ENCODE measurements at places on chromosomes 16 and 17.

GRCh38 chr16:29842732-29843346, 20.2 kb downstream of the CDIPT start:
- no peak overlapping the region for H3K27ac ChIP-seq
- H3K27me3 ChIP-seq, result no peaks in the 10 kb centered on the region

- peaks cover 10% of the 10 kb centered on the region for H3K27me3 ChIP-seq
Measured at GRCh38 chr17:61556224-61557188, 34.5 kb downstream of the NACA2 start.

DNA sequence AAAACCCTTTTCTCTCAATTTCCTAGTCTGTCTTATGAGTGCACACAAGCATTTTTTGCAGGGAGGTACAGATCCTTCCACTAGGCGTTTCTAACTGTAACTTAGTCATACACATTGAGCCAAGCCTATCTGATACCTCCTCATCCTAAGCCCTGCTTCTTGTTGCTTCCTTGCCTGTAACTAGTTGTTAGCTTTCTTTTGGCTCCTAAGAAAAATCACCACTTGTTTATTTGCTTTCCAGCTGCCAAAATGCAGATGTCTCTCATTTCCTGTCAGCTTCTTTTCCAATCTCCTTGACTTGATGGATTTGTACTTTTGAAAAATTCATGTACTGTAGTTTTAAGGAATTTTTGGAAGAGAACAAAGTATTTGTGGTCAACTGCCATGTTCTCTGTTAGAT, 73.7 kb downstream of the TNRC6C start:
- H3K27me3 ChIP-seq, result no peaks in the 10 kb centered on the region
- peaks cover 14% of the 10 kb centered on the region for H3K36me3 ChIP-seq
- H3K4me1 ChIP-seq, result peaks cover 11% of the 10 kb centered on the region
- DNase-seq, result no peak
- no peak overlapping the region for H3K27ac ChIP-seq

DNA sequence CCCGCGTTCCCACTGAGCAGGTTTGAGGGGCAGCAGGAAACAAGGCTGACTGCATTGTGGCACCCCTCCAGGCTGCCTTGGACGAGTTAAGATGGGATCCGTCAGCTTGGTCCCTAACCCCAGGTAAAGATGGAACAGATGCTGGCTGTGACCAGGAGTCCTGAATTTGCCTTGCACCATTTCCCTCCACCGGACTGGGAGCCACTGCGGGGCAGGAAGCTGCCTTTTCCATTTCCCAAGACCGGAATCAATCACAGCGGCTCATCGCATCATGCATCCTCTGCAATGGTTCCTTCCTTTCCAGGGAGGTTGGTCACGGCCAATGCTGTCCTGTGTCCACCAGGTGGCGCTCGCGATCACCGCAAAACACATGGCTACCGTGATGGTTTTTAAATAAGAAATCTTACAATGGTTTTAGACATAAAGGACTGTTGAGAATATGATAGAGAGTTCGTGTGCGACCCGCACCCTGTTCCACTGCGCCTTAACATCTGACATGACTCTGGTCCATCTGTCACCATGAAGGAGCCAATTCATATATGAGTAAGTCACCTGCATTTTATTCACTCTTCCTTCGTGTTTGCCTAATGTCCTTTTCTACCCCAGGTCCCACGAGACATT, 6.8 kb upstream of the MEAK7 start:
- peaks cover 72% of the 10 kb centered on the region for H3K4me1 ChIP-seq
- H3K27ac ChIP-seq, result peak overlapping the region; percentile 49
- peak; percentile 73 for DNase-seq
- peak overlapping the region; percentile 38 for H3K4me3 ChIP-seq
- H3K27me3 ChIP-seq, result no peaks in the 10 kb centered on the region
- H3K36me3 ChIP-seq, result peaks cover 8% of the 10 kb centered on the region

GRCh38 chr17:67725373-67725791, 7.6 kb downstream of the NOL11 start:
- no peak for DNase-seq
- peaks cover 22% of the 10 kb centered on the region for H3K4me1 ChIP-seq
- H3K27me3 ChIP-seq, result no peaks in the 10 kb centered on the region
- H3K27ac ChIP-seq, result peak overlapping the region; percentile 8
- no peak overlapping the region for H3K4me3 ChIP-seq
- peaks cover 59% of the 10 kb centered on the region for H3K36me3 ChIP-seq

DNA sequence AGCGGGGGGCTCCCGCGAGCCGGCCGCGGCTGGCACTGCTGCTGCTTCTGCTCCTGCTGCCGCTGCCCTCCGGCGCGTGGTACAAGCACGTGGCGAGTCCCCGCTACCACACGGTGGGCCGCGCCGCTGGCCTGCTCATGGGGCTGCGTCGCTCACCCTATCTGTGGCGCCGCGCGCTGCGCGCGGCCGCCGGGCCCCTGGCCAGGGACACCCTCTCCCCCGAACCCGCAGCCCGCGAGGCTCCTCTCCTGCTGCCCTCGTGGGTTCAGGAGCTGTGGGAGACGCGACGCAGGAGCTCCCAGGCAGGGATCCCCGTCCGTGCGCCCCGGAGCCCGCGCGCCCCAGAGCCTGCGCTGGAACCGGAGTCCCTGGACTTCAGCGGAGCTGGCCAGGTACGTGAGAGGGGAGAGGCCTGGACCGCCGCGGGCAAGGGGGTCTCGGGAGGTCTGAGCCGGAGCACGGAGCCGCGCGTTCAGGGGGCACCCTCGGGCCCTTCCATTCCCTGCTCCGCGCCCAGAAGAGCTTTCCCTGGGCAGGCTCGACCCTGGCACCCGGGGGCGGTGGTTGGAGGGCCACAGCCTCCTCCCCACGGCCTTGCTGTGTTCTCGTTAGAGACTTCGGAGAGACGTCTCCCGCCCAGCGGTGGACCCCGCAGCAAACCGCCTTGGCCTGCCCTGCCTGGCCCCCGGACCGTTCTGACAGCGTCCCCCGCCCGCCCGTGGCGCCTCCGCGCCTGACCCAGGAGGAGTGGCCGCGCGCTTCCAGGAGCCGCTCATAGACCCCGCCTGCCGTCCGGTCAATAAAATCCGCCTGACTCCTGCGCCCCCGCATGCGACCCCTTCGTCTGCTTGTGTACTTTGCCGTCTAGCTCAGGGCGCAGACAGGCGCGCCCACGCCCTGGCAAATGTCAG, 591 bp downstream of the NPW start:
- peak overlapping the region; percentile 42 for H3K4me3 ChIP-seq
- no peak for DNase-seq
- H3K4me1 ChIP-seq, result peaks cover 16% of the 10 kb centered on the region
- H3K27ac ChIP-seq, result peak overlapping the region; percentile 52

DNA sequence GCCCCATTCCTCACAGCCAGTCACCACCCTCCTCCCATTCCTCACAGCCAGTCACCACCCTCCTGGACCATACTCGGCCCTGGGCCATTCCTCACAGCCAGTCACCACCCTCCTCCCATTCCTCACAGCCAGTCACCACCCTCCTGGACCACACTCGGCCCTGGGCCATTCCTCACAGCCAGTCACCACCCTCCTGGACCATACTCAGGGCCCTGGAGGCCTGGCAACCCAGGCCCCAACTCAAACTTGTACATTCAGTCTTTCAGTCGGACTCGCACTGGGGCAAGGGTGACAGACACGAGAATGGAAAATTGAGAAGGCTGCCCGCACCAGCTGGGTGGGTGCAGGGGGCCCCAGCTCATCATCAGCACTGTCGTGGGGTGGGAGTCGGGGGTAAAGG, 30.4 kb upstream of the FOXK2 start:
- no peak overlapping the region for H3K27ac ChIP-seq
- no peak overlapping the region for H3K4me3 ChIP-seq
- H3K4me1 ChIP-seq, result peaks cover 26% of the 10 kb centered on the region
- H3K36me3 ChIP-seq, result peaks cover 44% of the 10 kb centered on the region
- no peak for DNase-seq

GRCh38 chr17:81961087-81961511, at the start of gene NOTUM:
NOTUM (minus strand) TSS chr17:81961187; CDS start chr17:81960909, 278 bp downstream.
- no peak within 1 kb of the TSS for H3K27ac ChIP-seq
- peaks cover 51% of the 10 kb centered on the region for H3K27me3 ChIP-seq
- H3K36me3 ChIP-seq, result no peaks in the 10 kb centered on the region
- no peaks in the 10 kb centered on the region for H3K4me1 ChIP-seq
- H3K4me3 ChIP-seq, result no peak within 1 kb of the TSS
- no peak for DNase-seq

GRCh38 chr16:81277541-81278080, 37.2 kb upstream of the GAN start:
- H3K4me1 ChIP-seq, result no peaks in the 10 kb centered on the region
- no peaks in the 10 kb centered on the region for H3K36me3 ChIP-seq
- no peak overlapping the region for H3K4me3 ChIP-seq
- no peaks in the 10 kb centered on the region for H3K27me3 ChIP-seq

DNA sequence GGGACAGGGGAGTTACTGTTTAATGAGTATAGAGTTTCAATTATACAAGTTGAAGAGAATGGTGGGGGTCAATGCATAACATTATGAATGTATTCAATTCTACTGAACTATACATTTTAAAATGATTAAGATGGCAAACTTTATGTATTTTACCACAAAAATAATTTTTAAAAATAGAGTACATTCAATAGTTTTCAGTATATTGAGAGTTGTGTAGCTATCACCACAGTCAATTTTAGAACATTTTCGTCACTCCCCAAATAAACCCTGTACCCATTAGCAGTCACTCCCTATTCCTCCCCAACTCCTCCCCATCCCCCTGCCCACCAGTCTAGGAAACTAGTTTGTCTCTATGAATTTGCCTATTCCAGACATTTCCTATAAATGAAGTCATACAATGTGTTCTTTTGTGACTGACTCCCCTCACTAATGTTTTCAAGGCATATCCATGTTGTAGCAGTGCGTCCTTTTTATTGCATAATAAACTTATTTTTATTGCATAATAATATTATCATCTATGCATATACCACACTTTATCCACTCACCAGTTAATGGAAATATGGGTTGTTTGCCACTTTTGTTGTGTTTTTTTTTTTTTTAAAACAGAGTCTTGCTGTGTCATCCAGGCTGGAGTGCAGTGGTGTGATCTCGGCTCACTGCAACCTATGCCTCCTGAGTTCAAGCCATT, 52.5 kb upstream of the ERN1 start:
- peaks cover 3% of the 10 kb centered on the region for H3K36me3 ChIP-seq
- no peaks in the 10 kb centered on the region for H3K27me3 ChIP-seq
- DNase-seq, result no peak
- peaks cover 10% of the 10 kb centered on the region for H3K4me1 ChIP-seq
- no peak overlapping the region for H3K4me3 ChIP-seq

DNA sequence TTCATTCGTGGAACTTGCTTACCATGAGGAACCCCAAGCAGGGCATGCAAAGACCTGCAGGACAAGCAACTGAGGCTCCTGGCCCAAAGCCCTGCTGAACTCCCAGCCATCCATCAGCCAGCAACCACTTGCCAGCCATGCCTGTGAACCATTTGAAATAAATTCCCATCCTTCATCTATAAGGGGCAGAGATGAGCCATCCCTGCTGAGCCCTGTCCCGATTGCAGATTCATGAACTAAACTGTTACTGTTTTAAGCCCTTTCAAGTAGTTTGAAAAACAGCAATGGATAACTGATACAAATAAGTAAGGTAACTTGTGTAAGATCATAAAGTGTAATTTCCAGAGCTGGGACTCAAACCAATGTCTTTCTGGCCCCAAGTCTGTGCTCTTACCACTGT, 114.4 kb upstream of the WSCD1 start:
- no peaks in the 10 kb centered on the region for H3K4me1 ChIP-seq
- H3K27me3 ChIP-seq, result peaks cover 6% of the 10 kb centered on the region
- no peaks in the 10 kb centered on the region for H3K36me3 ChIP-seq
- H3K4me3 ChIP-seq, result no peak overlapping the region

- H3K36me3 ChIP-seq, result no peaks in the 10 kb centered on the region
- H3K27ac ChIP-seq, result no peak overlapping the region
- no peak overlapping the region for H3K4me3 ChIP-seq
- no peaks in the 10 kb centered on the region for H3K4me1 ChIP-seq
- peaks cover 21% of the 10 kb centered on the region for H3K27me3 ChIP-seq
- no peak for DNase-seq
Measured at GRCh38 chr16:15399317-15399716, 3.8 kb downstream of the MPV17L start.

DNA sequence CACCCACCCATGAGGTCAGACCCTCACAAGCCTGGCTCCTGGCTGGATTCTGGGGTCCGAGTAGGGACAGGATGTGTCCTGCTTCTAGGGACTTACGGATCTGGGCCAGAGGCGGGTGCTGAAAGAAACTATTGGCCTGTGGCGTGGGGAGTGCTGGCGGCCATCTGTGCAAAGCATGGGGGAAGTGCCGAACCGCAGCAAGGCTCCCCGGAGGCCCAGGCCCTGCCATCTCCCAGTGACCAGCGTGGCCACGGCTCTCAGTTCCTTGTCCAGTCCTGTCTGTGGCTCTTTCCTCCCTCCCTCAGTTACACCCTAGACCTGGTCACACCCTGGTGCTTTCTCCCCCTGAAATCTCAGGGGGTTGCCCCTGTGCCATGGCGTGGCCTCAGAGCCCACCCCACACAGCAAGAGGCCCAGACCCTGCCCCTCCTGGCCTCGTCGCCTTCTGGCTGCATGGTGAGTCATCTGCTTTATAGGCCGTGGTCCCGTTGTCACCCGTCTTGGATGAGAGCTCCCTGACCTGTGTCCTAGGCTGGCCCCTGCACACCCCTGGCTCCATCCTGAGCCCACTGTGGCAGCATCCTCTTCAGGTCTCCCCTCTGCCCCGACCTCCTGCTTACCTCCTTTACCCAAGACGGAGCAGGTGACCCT, 54.5 kb downstream of the PRMT7 start:
- peaks cover 26% of the 10 kb centered on the region for H3K27me3 ChIP-seq
- H3K4me3 ChIP-seq, result no peak overlapping the region
